Upper lobe of left lung (tissue), 6 donors: ENCODE measurements at places on chromosomes 12 and 14. TPM values are rescaled to one million over a fixed set of nuclear protein-coding genes. Genes with fewer than 3 reads are reported as not detected.

DNA sequence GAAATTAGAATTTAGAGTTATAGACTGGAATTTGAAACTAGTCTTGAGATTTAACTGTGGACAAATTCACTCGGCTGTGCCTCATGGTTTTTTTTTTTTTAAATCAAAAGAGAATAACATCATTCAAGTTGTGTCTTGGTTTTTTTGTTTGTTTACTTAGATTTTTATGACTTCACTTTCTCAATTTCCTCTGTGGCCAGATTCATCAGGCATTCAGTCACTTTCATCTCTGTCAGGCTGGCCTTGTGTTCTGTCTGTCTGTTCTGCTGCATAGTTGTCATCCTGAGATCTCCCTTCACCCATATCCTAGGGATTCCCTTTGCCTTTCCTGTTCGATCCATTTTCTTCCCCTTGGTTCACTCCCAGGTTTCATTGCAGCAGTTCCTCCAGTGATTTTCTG is 10.0 kb downstream of the MARK3 start:
- H3K27me3 ChIP-seq: no peaks in the 10 kb centered on the region
- H3K36me3 ChIP-seq: no peaks in the 10 kb centered on the region
- DNase-seq: no peak
- H3K4me3 ChIP-seq: no peak overlapping the region
- no peak overlapping the region for H3K27ac ChIP-seq
- H3K4me1 ChIP-seq: peaks cover 86% of the 10 kb centered on the region

LUM gene
- total RNA-seq: 151 TPM

DNA sequence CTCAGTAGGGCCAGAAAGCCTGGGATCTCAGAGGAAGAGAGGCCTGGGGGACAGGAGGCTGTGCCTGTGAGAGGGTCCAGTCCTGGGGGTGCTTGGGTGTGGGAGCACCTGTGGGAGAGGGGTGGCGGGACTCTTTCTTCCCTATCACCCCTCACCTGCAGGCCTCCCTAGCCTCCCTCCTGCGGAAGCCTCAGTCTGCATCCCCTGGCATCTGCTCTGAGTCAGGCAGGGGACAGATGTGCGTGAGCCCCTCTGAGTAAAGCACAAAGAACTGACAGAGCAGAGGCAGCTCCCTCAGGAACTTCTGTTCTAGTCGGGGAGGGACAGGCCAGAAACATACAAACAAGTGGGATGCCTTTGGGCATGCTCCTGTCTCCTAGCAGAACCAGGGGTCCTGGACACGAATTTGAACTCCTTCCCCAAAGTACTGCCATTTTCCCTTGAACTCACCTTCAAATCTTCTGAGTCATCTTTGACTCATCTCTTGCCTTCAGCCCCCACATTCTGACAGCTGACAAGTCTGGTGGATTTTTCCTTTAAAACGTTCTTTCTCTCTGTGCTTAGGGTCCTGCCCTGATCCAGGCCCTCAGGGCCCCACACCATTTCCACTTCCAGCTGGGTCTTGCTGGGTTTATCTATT is 8.5 kb upstream of the HSP90AA1 start:
- H3K27me3 ChIP-seq: no peaks in the 10 kb centered on the region
- DNase-seq: no peak
- no peak overlapping the region for H3K4me3 ChIP-seq
- no peaks in the 10 kb centered on the region for H3K36me3 ChIP-seq

DNA sequence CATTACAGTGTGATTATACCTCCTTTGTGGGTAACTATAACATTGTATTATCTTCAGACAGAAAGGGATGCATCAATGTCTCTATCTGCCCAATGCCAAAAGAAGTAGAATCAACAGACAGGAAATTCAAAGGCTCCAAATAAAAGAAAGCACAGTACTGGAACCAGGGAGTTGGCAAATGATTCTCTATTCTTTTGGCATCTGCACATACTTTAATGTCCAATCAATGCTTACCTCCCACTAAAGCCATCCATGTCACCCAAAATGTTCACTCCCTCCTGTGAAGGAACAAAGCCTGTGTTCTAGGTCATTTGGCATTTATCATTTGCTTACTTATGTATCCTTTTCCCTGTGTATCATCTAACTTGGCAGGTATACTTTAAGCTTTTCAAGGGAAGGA is 36.7 kb downstream of the KIF21A start:
- H3K4me1 ChIP-seq: no peaks in the 10 kb centered on the region
- H3K27me3 ChIP-seq: no peaks in the 10 kb centered on the region
- DNase-seq: no peak
- no peaks in the 10 kb centered on the region for H3K36me3 ChIP-seq

BLTP3B gene
- total RNA-seq: 24.2 TPM
